Progenitor cell of endocrine pancreas (in vitro differentiated cells): ENCODE measurements at places on chromosomes 4 and X.

DNA sequence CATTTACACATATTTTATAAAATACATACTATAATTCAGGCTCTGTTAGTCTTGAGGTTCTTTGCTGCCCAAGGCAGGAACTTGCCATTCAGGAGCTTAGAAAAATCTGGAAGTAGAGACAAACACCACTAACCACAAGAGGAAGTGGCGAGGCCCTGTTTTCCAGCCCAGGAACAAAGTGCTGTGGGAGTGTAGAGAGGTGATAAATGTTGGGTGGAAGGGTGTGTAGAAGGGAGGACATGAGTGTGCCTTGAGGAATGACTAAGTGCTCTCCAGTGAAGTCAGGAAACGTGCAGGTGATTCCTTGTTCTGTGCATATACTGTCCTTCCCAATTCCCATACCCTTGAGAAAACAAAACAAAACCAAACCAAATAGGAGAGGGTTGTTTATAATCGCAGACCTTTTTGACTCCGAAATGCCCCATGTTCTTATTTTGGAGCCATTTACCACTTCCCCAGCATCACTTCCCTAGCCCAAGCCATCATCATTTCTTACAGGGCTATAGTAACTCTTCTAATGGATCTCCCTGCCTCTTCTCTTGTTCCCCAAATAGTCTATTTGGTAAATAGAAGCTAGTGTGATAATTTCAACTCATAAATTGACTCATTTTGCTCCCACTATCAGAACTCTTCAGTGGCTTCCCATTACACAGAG is 83.2 kb downstream of the GPAT3 start:
- no peak for DNase-seq

GRCh38 chr4:4952273-4952672 is 67.0 kb downstream of the CYTL1 start:
- no peak for DNase-seq

GRCh38 chrX:11480626-11481025 is 185.1 kb downstream of the ARHGAP6 start:
- DNase-seq, result no peak

GRCh38 chr4:156388826-156389225 is 435.2 kb upstream of the CTSO start:
- no peak for DNase-seq

GRCh38 chrX:15216280-15216679 is 53.6 kb downstream of the ASB9 start:
- DNase-seq, result no peak

- no peak for DNase-seq
These were observed 140.6 kb upstream of the BANK1 start for GRCh38 chr4:101649790-101650515.

DNA sequence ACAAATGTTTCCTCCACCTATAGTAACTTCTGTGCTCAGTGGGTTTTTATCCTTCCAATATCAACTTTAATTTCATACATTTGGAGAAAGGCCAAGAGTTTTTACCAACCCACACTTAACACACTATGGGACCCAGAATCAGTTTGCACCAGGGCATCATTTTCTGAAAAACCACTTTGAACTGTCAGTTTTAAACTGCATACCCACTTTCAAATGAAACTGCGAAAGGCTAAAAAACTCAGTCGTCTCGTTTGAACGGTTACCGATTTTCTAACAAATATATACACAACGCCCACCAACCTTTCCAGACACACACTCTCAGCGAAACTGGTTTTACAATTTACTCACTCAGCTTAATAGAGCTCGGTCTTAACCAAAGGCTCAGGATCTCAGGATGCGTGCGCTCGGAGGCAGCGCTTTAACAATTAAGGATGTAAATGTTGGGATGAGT is 376 bp downstream of the ABCG2 start:
- no peak for DNase-seq

GRCh38 chr4:179352221-179352620 is 1910.0 kb upstream of the AGA start:
- no peak for DNase-seq
